ENCODE measurements at places on chromosomes 5 and 9. TPM values are rescaled to one million over a fixed set of nuclear protein-coding genes. Genes with fewer than 3 reads are reported as not detected.
A peak's percentile ranks its signal among the peaks of the same experiment; 100 is the strongest.

- no peak for DNase-seq
These were observed 343.2 kb downstream of the ZNF608 start for GRCh38 chr5:124403281-124403680.

DNA sequence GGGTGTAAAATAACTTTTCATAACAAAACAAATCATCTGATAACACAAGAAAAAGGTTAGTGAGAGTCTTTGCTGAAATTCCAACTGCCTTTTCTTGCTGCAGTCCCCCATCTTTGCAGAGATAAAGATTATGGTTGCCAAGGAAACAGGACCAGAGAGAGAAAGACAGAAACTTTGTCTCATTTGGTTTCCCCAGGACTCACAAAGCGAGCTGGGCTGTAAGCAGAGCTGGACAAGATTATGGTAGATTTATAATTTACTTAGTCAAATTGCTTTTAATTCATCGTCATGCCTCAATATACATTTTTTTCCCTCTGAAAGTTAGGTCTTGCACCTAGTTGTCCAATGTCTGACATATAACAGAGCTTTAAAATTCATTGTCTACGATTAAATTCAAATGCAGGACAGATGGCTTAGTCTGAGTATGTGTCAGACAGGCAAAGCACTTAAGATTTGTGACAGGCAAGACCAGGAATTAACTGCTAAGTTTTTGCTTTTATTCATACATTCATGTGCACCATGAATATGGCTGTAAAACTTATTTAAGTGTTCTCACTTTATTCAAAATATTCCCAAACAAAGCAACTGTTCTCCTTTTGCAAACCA is 17.4 kb downstream of the ENC1 start:
- DNase-seq: no peak

DNA sequence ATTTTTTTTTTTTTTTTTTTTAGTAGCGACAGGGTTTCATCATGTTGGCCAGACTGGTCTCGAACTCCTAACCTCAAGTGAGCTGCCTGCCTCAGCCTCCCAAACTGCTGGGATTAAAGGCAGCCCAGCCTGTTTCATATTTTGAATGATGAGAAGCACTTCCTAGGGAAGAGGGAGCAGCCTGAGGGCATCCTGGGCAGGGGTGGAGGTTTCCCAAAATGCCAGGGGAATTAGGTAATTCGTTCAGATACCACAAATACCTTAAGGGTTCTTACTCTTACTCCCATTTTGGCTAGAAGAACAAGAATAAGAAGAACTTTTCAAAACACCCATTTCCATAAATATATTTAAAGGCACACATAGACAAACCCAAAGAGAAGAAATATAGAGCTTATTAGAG is 29.5 kb upstream of the RAPGEF1 start:
- DNase-seq: no peak

The TICAM2 gene
- total RNA-seq: 3.7 TPM

GRCh38 chr5:132485641-132486317 is 4.8 kb downstream of the IRF1 start:
- DNase-seq: peak; percentile 5

DNA sequence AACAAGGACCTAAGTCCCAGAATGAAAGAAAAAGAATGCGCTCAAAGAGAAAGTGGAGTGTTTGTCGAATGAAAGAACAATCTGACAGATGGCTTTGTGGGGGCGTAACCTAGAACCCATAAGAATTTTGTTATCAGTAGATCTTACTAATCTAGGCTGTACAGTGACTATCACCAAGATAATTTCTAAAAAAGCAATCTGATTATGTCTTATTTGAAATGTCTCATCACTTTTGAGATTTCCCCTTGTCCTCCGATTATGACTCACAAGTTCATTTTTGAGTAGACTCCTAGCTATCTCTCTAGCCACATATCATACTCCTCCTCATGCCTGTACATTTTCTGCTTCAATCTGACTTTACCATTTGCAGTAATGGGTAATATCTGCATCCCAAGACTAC is 135.6 kb upstream of the SMARCA2 start:
- DNase-seq: no peak

The GPR150 gene
- 1.2 TPM for total RNA-seq

DNA sequence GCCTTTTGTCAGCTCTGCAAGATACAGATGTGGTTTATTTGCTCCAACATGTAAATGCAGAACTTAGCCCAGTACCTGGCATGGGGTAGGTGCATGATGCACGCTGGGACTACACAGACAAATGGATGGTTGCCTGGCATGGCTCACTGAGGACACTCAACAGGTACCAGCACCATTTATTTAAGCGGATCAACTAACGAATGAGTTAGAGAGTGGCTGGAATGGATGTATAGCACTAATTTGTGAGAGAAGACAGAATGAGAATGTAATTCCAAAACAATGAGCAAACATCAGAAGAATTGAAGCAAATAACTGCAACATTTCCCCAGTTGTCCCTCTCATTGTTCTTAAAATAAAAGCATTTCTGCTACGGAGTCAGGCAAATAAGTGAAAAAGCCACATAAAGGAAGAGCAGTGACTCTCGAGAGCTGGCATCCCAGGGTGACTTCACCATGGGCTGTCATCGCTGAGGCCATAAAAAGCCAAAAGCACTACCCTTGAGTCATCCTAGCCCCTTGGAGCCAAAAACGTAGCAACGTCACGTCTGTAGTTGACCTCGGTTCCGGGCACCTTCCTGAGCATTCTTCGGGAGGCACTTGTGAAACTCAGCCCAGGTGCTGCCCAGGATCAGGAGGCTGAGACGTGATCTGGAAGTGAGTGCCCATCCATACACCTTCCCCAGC is 290.3 kb downstream of the NSG2 start:
- no peak for DNase-seq

GRCh38 chr9:120965344-120966012 is 38.9 kb upstream of the TRAF1 start:
- no peak for DNase-seq

The PCDHB15 gene
- total RNA-seq: not detected

GRCh38 chr5:150672237-150672883 is 11.3 kb downstream of the MYOZ3 start:
- no peak for DNase-seq

GRCh38 chr9:132041798-132042197 is 37.9 kb downstream of the MED27 start:
- no peak for DNase-seq

DNA sequence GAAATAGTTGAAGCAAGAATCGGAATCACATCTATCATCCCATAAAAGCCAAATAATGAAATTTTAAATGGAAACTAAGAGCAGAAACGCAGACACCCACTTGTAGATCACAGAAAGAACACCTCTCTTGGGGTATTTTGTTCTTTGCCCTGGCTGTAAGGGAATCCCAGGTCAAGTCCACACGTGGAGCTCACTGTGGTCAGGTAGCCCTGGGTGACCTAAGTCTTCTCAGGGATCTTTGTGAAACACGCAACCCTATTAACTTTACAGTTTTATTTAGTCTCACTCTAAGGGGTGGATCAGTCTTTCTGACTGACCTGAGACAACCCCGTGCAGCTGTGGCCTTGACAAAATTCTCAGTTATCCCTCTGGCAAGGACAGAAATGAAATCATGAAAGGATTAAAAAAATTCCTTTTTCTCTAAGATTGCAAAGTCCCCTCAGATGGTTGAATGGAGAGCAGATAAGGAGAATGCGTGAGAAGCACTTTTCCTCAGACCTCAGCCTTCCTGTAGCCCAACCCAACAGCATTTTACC is 111.6 kb downstream of the NREP start:
- no peak for DNase-seq
